Germinal center (tissue), 1 donor: ENCODE measurements at places on chromosomes 7 and 10.

DNA sequence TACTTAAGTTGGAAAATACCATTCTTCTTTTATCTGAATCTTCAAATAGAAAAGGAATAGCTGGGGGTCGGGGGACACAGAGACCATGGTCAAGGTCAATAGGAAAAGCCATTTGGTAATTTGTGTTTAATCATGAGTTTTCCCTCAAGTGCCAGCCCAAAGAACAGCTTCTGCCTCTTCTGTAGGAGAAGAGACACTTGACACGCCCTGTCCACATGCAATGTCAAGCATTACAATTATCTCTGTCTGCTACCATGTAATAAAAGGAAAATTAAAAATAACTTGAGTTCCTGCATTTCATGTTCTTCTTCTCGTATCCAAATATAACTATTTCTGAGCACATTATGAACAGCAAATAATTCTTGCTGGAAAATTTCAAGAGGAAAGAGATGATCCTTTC lies 241.7 kb downstream of the IPMK start:
- no peak for DNase-seq

- DNase-seq, result no peak
Observed at GRCh38 chr7:54992871-54993475, 25.8 kb upstream of the EGFR start.

GRCh38 chr7:20577441-20578071 lies 37.9 kb upstream of the ABCB5 start:
- no peak for DNase-seq

DNA sequence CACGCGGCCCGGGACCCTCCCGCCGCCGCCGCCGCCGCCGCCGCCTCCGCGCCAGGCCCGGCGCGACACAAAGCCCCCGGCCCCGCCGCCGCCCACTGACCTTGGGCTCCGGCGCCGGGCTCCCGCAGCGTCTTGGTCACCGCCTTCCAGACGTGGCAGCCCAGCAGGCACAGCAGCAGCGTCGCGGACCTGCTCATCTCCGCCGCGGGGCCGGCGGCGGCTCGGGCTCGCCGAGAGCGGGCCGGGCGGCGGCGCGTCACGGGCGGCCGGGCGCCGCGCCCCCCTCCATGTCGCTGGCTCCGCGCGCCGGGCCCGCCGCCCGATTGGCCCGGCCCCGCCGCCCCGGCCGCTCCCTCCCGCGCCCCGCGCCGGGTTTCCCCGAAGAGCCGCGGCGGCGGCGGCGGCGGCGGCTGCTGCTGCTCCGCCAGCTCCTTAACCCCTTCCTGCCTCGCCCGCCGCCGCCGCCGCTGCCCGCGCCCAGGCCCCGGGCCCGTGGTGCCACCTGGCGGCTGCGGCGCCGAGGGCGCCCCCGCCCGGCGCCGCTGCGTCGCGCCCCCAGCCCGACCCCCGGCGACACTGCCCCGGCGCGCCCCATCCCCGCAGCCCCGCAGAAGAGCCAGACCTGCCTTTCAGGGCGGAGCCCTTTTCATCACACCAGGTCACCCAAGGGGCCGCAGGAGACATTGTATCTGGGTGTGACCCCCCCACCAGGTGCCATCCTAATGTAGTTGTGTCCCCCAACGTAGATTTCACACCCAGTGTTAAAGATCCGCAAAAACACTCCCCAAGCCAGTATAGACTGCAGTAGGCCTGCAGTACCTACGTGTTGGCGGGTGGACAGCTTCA lies at the start of gene FAM171A1:
TSS of gene FAM171A1 (minus strand) at position 434 of the 846 bp plus-strand sequence. CDS start at position 197, 237 bp downstream.
- peak; percentile 60 for DNase-seq

DNA sequence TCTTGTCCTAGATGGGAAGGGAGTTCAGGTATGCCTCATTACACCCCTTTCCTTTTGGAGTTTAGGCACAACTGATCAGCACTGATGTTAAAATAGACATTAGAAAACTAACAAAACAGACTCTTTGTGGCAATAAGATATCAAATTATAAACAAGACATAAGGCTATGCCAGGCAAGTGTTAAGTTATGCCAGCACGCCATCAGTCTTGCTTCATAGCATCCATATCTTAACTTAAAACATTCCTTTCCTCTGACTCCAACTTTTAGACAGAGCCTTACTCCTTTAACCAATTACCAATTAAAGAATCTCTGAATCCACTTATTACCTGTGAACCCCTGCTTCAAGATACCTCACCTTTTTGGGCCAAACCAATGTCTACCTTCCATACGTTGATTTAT lies 126.2 kb upstream of the ETV1 start:
- DNase-seq, result no peak

GRCh38 chr10:118207470-118208007 lies 134.6 kb downstream of the FAM204A start:
- no peak for DNase-seq

- DNase-seq, result no peak
Observed at GRCh38 chr10:119029613-119030420, at the start of gene NANOS1. NANOS1 (plus strand) TSS chr10:119029714; CDS start chr10:119029802, 88 bp downstream.

GRCh38 chr10:327889-328852 lies 192.9 kb downstream of the ZMYND11 start:
- DNase-seq, result no peak
